ENCODE measurements at places on chromosomes 13 and 19. TPM values are rescaled to one million over a fixed set of nuclear protein-coding genes. Genes with fewer than 3 reads are reported as not detected.

The PNMA8C gene
- total RNA-seq: not detected

The PSG1 gene
- total RNA-seq: not detected

The DOHH gene
- 3.9 TPM for total RNA-seq

The LHFPL6 gene
- total RNA-seq: not detected

The ZSCAN18 gene
- total RNA-seq: 57.6 TPM

The KLHL1 gene
- not detected for total RNA-seq

The TRPC4 gene
- total RNA-seq: not detected

The TCF3 gene
- 69.7 TPM for total RNA-seq

The NTF4 gene
- not detected for total RNA-seq

The KIRREL2 gene
- 0.69 TPM for total RNA-seq

The STOML3 gene
- not detected for total RNA-seq

The OR10H5 gene
- not detected for total RNA-seq

The TEX101 gene
- total RNA-seq: not detected

The NLRP7 gene
- not detected for total RNA-seq

The OR7G2 gene
- total RNA-seq: not detected

The LILRB2 gene
- 0.19 TPM for total RNA-seq

The FAM98C gene
- 29.3 TPM for total RNA-seq

The KANK3 gene
- 0.78 TPM for total RNA-seq

The OR7A17 gene
- not detected for total RNA-seq

The MEF2B gene
- total RNA-seq: 2.0 TPM

The ZNF556 gene
- not detected for total RNA-seq

The IQCN gene
- 10.4 TPM for total RNA-seq

The FCER2 gene
- 3.9 TPM for total RNA-seq

The ARHGAP45 gene
- 901 TPM for total RNA-seq

The CRTC1 gene
- total RNA-seq: 7.5 TPM

The CDX2 gene
- total RNA-seq: not detected

The ZNF564 gene
- total RNA-seq: 17.8 TPM

The OR10H1 gene
- total RNA-seq: not detected

The CD209 gene
- total RNA-seq: not detected
